Left renal cortex interstitium (tissue), 4 donors: ENCODE measurements at places on chromosomes 13 and 19. TPM values are rescaled to one million over a fixed set of nuclear protein-coding genes. Genes with fewer than 3 reads are reported as not detected.

DNA sequence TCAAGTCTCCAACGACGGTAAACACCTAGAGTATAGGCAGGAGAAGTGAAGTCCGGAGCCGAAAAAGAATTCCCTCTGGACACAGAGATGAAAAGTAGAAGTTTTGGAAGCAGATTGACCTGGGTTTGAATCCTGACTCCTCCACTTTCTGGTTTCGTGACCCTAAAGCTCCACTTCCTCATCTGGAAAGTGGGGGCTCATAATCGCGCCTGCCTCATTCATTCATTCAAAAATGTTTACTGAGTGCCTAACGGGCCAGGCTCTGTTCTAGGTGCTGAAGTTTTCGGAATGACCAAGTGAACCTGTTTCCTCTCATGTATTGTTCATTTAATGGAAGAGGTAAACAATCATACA is 7.1 kb upstream of the EML2 start:
- no peak for DNase-seq

DNA sequence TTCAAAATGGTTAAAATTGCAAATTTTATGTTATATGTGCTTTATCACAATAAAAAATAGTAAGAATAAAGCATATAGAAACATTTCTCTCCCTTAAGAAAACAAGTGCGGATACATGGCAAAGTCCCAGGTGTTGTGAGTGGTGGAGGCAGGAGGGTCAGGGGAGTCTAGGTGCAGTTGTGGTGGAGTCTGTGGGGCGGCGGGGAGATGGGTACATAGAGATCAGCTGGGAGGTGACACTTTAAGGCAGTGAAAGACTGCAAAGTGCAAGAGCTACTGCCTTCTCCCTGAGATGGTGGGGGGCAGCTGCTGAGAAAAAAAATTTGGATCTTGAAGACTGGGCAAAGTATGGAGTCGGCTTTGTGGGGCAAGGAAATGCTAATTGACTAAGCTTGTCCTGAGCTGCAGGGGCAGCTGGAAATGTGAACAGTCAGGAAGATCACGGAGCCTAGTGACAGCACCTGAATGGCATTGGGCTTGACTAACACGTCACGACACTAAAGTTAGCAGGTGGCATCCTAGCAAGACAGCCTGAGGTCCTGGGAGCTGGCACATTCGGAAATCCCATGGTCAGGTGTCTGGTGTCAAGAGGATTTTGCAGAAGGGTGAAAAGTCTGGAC is 72.9 kb upstream of the IRS2 start:
- no peak for DNase-seq

- DNase-seq = no peak
Measured at GRCh38 chr19:46328079-46328478, 18.8 kb upstream of the PPP5C start.

DNA sequence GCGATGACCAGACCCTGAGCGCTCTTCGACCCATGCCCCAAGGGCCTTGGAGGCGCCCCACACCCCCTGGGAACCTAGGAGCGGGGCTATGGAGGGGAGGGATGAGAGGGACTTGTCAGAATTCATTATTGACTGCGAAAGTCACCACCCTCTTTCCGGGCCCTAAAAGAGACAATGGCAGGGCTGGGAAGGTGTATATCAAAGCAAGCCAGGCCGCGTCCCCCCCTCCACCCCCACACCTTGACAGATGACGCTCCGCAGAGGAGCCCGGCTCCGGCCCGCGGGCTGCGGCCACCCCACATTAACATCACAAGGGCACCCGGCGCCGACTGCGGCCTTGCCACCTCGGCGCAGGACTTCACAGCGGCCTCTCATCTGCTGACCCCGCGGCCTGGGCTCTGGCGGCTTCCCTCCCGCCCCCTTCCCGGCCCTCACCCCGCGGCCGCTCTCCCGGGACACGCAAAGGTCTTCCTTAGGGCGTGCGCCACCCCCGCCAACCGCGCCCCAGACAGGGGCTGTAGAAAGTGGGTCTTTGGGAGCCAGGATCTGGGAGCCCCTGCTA is 2.4 kb downstream of the CDX2 start:
- DNase-seq = no peak

- no peak for DNase-seq
Measured at GRCh38 chr19:39132344-39132969, 6.9 kb downstream of the PAK4 start.

DNA sequence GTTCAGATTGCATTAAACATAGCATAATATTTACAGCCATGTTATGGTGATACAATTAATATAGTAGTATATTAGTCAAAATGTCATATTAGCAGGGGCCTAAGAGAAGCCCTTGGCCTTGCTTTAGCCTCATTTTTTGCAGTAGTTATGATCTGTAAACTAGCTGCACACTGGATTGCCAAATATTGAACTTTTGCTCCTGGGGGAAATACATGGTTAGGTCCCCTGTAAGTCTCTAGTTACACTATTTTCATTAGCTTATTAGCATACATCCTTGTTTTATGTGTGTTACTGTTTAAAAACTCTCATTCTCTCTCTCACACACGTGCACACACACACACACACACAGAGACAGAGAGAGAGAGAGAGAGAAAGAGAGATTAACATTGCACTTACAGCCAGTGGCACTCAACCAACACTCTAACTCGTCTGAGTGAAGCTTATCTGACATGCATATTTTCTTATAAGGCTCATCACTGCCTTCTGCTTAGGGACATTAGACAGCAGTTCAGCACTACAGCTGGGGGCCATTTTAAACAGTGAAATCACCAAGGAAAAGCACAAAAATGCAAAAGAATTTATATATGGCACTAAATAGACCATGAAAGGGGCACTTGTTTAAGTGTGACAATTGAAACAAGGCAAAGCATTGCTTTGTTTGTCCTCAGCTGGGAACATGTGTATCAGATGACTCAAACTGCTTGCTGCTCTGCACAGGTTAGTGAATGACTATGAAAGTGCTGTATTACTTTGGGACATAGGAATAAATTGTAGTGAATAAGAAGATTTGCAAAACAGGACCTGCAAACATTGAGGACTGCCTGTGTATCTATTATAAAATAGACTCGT is 278.7 kb downstream of the GPC6 start:
- DNase-seq = no peak

- no peak for DNase-seq
Measured at GRCh38 chr13:41706152-41706551, 248.8 kb downstream of the RGCC start.

- DNase-seq = no peak
Measured at GRCh38 chr19:49422407-49423070, 702 bp downstream of the PTH2 start.

- no peak for DNase-seq
Measured at GRCh38 chr19:9941231-9941630, 4.9 kb upstream of the OLFM2 start.

DNA sequence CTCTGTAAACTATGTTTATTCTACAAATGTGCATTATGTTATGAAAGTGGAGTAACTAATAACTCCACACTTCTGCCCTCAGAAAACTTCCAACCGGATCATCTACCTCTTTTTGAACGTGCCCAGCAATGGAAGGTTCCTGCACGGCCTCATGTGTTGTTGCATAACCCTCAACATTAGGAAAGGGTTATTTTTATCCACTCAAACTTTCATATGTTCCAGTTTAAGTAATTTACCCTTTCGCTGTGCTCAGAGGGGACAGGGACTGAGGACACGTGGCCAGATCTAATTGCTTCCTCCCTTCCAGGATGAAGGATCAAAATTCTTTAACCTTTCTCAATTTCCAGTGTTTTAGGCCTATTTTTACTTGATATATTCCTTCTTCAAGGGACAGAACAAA is 29.6 kb downstream of the IRS2 start:
- no peak for DNase-seq

- DNase-seq = no peak
Measured at GRCh38 chr19:11578258-11579142, 1.1 kb upstream of the ACP5 start.

DNA sequence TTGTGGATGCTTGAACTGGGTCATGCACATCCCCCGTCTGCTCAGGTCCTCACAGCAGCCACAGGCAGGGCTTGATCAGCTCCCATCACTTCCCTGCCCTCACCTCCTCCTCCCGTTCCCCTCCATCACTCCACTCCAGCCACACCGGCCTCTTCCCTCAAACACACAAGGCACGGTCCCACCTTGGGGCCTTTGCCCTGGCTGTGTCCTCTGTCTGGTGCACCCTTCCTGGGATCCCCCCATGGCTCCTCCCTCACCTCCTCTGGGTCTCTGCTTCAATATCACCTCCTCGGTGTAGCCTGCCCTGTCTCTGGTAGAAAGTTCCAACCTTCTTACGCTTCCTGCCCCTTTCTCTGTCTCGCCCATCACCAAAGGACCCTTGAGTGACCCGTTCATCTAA is 16.0 kb downstream of the GTPBP3 start:
- DNase-seq = no peak

ZNF57 gene
- 5.9 TPM for polyA plus RNA-seq

SLC39A3 gene
- 28.8 TPM for polyA plus RNA-seq

ARL11 gene
- polyA plus RNA-seq = 0.21 TPM

ZIC2 gene
- polyA plus RNA-seq = 0.46 TPM

TIMM29 gene
- polyA plus RNA-seq = 33.2 TPM

GNG8 gene
- 4.7 TPM for polyA plus RNA-seq

ZNF446 gene
- polyA plus RNA-seq = 12.4 TPM

PGLYRP1 gene
- polyA plus RNA-seq = not detected

ZNF211 gene
- 49.8 TPM for polyA plus RNA-seq

GPR4 gene
- 3.7 TPM for polyA plus RNA-seq

NALCN gene
- 0.64 TPM for polyA plus RNA-seq
